AG08396 (cell line): ENCODE measurements at places on chromosomes 2 and 18.
A peak's percentile ranks its signal among the peaks of the same experiment; 100 is the strongest.

- DNase-seq = no peak
These were observed 50.4 kb downstream of the PDK1 start for GRCh38 chr2:172606285-172606684.

DNA sequence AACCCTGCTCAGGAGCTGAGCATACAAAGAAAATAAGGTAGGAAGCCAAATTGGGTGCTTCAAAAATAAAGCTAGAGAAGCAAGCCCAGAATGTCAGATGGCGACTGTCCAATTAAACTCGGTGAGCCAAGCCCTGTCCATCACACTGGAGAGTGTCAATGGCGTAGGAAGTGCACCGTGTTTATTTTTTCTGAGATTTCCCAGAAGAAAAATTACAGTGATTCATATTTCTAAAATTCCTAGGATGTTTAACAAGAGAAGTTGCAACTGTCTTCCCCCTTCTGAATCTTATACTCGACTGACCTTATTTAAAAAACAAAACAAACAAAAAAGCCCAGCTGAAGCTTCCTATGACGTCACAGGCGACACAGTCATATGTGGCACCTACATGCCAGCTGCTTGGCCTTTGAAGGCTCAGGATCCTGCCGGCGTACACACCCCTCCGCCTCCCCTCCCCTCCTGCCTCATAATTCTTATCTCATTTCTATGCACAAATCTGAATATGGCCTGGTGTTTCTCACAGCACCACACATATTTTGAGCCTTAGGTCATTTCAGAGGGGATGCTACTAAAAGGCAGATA is 60.8 kb downstream of the MBP start:
- peak; percentile 66 for DNase-seq

DNA sequence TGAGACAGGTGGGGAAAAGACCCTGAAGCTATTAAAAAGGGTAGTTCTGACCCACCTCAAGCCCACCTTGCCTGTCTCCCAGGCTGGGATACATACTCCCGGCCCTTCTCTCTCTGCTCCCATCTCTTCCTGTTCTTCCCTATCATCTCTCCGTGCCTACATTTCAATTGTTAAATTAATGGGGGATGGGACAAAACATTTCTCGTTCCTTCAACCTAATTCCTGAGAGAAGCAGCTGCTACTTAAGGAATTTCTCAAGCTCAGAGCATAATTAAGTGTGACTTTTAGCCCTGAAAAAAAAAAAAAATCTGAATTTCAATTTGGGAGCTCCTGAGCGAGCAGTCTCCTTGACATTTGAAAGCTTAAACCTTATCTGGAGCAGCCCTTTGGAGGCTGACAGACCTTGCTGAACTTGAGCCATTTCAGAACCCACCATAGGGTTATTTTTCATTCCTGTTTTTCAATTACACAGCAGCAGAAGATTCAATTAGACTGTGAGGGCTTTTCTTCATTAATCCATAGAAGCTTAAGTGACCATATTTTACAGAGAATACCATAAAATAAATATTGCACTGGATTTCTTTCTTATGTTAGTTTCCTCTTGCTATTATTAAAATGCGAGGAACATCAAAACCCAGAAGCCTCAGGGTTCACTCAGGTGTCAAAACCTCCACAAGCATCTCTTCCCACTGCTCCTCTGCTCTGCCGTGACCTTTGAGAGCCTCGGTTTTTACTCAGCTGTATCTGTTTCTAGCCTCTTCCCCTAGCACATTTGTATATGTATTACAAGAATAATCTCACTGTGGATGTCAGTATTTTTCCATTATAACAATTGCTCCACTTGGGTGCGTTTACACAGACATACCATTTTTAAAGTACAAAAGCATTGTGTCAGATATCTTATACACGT is 125.7 kb downstream of the B3GNT2 start:
- no peak for DNase-seq

DNA sequence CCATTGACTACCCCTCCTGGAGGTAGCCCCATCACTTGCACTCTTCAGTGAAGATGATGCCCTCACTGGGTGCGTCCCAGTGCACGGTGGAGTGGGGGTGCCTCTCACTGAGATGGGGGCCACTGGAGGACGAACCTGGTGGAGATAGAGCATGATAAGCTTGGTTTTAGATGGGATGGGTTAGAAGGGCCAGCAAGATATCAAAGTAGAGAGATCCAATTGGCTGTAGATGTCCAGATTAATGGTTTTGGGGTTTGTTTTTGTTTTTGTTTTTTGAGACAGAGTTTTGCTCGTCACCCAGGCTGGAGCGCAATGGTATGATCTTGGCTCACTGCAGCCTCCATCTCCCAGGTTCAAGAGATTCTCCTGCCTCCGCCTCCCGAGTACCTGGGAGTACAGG is 28.3 kb downstream of the DPYSL5 start:
- no peak for DNase-seq

DNA sequence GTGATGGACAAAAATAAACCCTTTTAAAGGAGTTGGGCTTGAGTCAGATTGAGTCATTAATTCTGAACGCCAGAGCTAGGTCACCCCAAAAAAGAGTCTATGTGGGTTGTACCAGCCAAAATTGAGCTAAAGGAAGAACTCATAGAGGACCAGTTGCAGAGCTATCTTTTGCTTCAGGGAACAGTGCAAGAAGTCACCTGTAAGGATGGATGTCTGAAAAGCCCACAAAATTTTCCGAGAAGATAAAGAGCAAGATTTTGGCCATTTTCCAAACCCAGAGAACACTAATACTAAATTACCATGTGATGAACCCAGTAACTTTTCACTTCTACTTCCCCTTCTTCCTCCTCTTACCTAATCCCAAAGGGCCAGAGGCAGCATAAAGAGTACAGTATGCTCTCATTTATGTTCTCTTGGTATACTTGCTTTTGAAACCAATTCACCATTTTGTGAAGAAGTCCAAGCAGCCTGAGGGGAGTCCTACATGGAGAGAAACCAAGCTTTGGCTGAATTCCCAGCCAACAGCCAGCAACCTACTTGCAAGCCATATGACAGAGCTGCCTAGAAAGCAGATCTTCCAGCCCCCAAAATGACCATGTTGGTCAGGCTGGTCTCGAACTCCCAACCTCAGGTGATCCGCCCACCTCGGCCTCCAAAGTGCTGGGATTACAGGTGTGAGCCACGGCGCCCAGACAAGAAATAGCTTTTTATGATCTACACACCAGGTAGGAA is 551.7 kb downstream of the SATB2 start:
- DNase-seq = no peak

DNA sequence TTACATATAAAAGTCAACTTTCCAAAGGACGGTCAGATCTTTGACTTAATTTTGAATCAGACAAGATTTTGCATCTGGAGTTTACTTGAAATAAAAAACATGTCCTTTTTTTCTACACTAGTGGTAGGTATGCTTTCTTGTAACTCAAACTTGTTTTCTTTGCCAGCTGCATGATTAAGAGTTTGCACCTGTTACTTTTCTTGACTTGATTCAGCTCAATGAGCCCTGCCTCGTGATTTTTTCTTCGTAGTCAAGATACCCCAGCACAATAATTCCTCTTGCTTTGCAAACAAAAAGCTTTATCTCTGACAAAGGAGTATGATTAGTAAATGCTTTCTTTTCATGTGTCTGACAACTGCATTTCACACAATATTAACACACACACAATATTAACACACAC is 82.3 kb downstream of the FBXO15 start:
- DNase-seq = no peak

DNA sequence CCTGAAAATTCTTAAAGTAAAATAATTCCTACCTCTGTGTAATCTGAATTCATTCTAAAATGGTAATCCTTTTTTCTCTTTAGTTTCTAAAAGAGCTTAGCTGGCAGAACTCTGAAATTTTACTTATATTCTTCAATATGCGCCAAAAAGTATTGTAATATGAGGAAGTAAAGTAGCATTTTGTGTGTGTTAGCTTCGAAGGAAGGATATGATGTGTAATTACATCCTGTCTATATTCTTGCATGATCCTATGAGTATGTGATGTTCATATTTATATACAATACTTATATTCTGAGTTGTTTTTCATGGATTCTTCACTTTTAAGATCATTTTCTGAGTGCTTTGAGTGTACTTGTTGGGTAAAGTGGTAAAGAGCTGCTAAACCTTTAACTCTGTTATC is 402.9 kb upstream of the PKDCC start:
- no peak for DNase-seq

GRCh38 chr2:241857572-241858121 is 1.0 kb downstream of the PDCD1 start:
- DNase-seq = no peak

DNA sequence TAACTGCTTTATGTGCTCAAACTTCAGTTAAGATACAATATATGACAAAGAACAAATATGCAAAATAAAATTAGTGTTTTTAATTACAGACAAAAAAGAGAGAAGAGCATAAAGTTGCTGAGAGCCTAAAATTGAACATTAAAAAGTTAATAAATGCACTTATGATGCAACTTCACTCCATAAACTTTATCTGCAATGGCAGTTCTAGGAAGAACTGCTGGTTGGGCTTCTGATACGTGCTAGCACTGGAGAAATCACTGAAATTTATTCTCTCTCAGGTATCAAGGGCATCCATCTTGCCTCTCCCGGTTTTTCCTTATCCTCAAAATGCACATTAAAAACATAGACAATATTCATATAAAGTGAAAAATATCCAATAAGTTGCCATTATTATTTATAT is 35.7 kb downstream of the MYO3B start:
- no peak for DNase-seq

DNA sequence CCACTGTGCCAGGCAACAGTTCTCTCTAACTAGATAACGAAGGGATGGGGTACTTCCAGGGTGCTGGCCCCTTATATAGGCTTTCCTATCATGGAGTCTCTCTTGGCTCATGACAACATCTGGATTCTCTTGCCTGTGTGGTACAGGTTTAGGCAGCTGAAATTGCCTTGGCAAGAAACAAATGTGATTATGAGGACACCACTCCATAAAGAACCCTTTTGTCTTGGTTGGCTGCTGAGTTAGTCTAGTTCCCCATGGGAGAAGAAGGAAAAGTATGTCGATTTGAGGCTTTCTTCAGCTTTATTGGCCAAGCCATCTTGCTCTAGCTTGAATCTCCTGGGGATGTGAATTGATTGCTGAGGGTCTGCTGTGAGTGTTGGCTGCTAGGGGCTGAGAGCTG is 76.3 kb upstream of the ZCCHC2 start:
- DNase-seq = no peak

DNA sequence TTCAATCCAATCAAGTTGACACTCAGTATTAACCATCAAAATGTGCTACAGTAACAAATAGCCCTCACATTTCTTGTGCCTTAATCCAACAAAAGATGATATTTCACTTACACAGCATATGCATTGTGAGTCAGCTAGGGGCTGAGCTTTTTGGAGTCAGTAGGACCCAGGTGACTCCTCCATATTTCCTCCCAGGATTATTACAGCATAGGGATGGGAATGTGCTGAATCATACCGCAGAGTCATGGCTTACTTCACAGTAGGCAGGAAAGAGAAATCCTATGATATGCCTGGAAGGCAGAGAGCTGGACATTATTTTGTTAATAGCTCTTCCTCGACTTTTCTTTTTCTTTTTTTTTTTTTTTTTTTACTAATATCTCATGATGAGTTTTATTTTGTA is 153.3 kb downstream of the TMEM182 start:
- DNase-seq = no peak
